Kidney (tissue), 22 donors: ENCODE measurements at places on chromosomes 6 and 20. TPM values are rescaled to one million over a fixed set of nuclear protein-coding genes. Genes with fewer than 3 reads are reported as not detected.

GRCh38 chr6:49606721-49607390 is 29.8 kb downstream of the RHAG start:
- no peaks in the 10 kb centered on the region for H3K4me1 ChIP-seq
- H3K4me3 ChIP-seq: no peak overlapping the region

GRCh38 chr20:22916021-22916842 is 118.9 kb upstream of the SSTR4 start:
- no peaks in the 10 kb centered on the region for H3K36me3 ChIP-seq
- no peak overlapping the region for H3K4me3 ChIP-seq
- no peak overlapping the region for H3K27ac ChIP-seq
- no peak for DNase-seq
- no peaks in the 10 kb centered on the region for H3K27me3 ChIP-seq
- H3K4me1 ChIP-seq: no peaks in the 10 kb centered on the region

DNA sequence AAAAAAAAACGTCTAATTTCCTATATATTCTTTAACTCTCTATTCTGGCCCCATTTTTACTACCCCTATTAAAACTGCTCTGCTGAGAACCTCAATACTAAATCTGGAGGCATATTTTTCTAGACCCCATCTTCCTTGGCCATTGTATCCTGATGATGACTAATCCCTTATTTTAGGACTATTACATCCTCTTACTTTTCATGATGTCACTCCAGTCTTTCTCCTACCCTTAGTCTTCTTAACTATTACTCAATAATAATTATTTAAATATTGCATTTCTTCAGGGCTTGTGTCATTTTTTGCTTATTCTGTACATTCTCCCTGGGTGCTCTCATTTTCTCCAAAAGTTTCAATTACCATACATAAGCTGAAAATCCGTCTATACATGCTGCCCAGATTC is 6.4 kb downstream of the FBXO30 start:
- DNase-seq: no peak
- H3K4me3 ChIP-seq: no peak overlapping the region
- H3K36me3 ChIP-seq: peaks cover 2% of the 10 kb centered on the region
- H3K4me1 ChIP-seq: peaks cover 2% of the 10 kb centered on the region
- no peak overlapping the region for H3K27ac ChIP-seq
- no peaks in the 10 kb centered on the region for H3K27me3 ChIP-seq

GRCh38 chr20:63205896-63206295 is 10.0 kb downstream of the YTHDF1 start:
- DNase-seq: no peak
- no peaks in the 10 kb centered on the region for H3K27me3 ChIP-seq
- H3K4me3 ChIP-seq: no peak overlapping the region
- no peak overlapping the region for H3K27ac ChIP-seq

DNA sequence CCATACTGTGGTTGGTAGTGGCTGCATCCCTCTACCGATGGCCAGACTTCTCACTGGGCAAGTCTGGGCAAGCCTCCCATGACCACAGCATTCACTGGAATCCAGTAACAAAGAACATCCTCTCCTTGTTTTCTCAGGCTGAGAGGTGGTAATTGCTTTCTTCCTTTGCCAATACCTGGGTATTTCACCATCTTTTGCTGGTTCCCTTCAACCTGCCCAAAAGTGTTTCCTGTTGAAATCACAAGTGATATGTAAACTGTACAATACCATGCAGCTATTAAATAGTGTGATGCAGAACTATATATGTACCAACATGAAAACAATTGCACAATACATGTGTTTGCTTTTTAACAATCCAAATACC is at the start of gene PTCHD4:
PTCHD4 (minus strand) TSS at position 55 of the 364 bp plus-strand sequence. CDS start 42,240 bp downstream, outside the sequence.
- no peaks in the 10 kb centered on the region for H3K36me3 ChIP-seq
- H3K27ac ChIP-seq: no peak within 1 kb of the TSS
- no peaks in the 10 kb centered on the region for H3K27me3 ChIP-seq
- H3K4me3 ChIP-seq: no peak within 1 kb of the TSS
- H3K4me1 ChIP-seq: no peaks in the 10 kb centered on the region

DNA sequence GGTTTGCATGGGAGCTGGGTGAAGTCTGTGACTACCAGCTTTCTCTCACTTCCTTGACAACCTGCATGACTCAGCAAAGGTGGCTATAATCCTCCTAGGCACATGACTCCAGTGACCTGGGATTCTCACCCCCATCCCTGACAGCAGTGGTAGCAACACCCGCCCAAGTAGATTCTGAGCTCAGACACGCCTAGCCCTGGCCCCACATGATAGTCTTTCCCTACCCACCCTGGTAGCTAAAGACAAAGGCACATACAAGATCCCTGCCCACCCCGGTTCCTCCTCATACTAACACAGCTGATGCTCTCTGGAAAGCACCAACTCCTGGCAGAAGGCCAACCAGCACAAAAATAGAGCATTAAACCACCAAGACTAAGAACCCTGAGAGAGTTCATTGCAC is 25.9 kb upstream of the CRISP1 start:
- no peak overlapping the region for H3K27ac ChIP-seq
- no peaks in the 10 kb centered on the region for H3K4me1 ChIP-seq
- no peak overlapping the region for H3K4me3 ChIP-seq
- no peaks in the 10 kb centered on the region for H3K27me3 ChIP-seq
- no peak for DNase-seq

GRCh38 chr6:154230910-154231595 is 125.5 kb downstream of the IPCEF1 start:
- H3K36me3 ChIP-seq: no peaks in the 10 kb centered on the region
- H3K27me3 ChIP-seq: no peaks in the 10 kb centered on the region
- H3K27ac ChIP-seq: no peak overlapping the region
- no peaks in the 10 kb centered on the region for H3K4me1 ChIP-seq

DNA sequence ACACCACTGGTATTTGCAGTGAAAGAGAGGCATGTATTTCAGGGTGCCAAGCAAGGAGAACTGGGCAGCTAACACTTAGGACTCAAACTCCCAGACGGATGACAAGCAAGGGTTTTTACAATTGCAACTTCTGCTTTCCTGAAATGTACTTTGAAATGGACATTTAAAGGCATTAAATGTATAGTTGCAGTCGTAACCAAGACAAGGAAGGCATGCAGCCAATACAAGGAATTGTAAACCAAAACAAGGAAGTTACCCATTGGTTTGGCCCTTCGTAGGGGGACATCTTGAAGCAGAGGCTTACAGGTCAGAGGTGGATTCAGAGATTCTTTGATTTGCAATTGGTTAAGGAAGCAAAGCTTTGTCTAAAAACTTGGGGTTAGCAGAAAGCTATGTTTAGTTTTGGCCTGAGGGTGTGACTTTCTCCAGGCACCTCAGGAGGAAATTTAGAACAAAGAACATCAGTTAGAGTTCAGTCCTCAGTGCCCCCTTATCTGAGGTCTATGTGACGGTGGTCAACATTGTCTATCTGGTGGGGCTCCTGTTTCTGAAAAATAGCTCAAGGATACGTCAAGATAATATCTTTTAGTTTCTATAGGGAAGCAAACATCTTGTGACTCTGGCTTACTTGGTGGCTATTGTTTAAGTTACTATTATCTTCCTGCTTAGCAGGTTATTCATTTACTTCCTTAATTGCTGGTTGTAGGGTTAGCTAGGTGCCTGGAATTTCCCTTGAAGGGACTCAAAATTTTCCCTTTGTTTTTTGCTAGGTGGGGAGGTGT is 266.0 kb downstream of the CD83 start:
- H3K27me3 ChIP-seq: no peaks in the 10 kb centered on the region
- no peaks in the 10 kb centered on the region for H3K36me3 ChIP-seq
- H3K4me3 ChIP-seq: no peak overlapping the region
- no peak for DNase-seq
- H3K4me1 ChIP-seq: no peaks in the 10 kb centered on the region

DNA sequence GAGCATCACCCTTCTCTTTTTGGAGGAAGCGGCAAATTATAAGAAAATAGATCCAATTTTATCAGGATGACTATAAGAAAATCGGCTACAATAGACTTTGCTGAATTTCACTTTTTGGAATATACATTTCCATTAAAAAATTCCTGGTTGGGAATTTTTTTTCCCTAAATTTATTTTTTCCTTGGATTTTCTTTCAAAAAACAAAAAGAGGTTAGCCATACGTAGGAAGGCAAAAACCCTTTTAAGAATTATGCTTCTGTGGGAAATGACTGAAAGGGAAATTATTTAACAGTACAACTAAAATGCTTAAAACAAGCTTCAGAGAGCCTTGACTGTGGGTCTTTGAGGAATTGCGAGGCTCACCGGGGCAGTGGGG is 86.9 kb downstream of the SLC22A23 start:
- no peak overlapping the region for H3K27ac ChIP-seq
- H3K4me3 ChIP-seq: no peak overlapping the region
- no peaks in the 10 kb centered on the region for H3K36me3 ChIP-seq
- DNase-seq: no peak
- H3K27me3 ChIP-seq: no peaks in the 10 kb centered on the region

COL19A1 gene
- total RNA-seq: 1.1 TPM

ACTL10 gene
- total RNA-seq: 3.0 TPM

MTG2 gene
- total RNA-seq: 36.1 TPM

GRCh38 chr20:63134201-63134612 is 81.7 kb downstream of the YTHDF1 start:
- H3K4me1 ChIP-seq: no peaks in the 10 kb centered on the region
- DNase-seq: no peak
- H3K4me3 ChIP-seq: no peak overlapping the region
- no peak overlapping the region for H3K27ac ChIP-seq
- no peaks in the 10 kb centered on the region for H3K36me3 ChIP-seq

SCUBE3 gene
- 4.5 TPM for total RNA-seq

GRCh38 chr6:165834613-165835259 is 171.7 kb upstream of the PDE10A start:
- DNase-seq: no peak
- H3K27ac ChIP-seq: peak overlapping the region; percentile 58
- no peaks in the 10 kb centered on the region for H3K36me3 ChIP-seq

GRCh38 chr6:125507987-125508655 is 206.4 kb upstream of the HDDC2 start:
- H3K27ac ChIP-seq: no peak overlapping the region
- no peaks in the 10 kb centered on the region for H3K27me3 ChIP-seq
- H3K36me3 ChIP-seq: no peaks in the 10 kb centered on the region
- H3K4me3 ChIP-seq: no peak overlapping the region
- DNase-seq: peak; percentile 25

DNA sequence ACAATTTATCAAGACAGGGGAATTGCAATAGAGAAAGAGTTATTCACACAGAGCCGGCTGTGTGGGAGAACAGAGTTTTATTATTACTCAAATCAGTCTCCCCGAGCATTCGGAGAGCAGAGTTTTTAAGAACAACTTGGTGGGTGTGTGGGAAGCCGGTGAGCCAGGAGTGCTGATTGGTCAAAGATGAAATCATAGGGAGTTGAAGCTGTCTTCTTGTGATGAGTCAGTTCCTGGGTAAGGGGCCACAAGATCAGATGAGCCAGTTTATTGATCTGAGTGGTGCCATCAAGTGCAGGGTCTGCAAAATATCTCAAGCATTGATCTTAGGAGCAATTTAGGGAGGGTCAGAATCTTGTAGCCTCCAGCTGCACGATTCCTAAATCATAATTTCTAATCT is 50.0 kb upstream of the ECI2 start:
- H3K4me3 ChIP-seq: no peak overlapping the region
- no peak for DNase-seq
- H3K27me3 ChIP-seq: no peaks in the 10 kb centered on the region
- no peak overlapping the region for H3K27ac ChIP-seq
- no peaks in the 10 kb centered on the region for H3K36me3 ChIP-seq

GRCh38 chr20:37245216-37246150 is 16.1 kb downstream of the GHRH start:
- H3K4me3 ChIP-seq: no peak overlapping the region
- peaks cover 2% of the 10 kb centered on the region for H3K36me3 ChIP-seq
- H3K27me3 ChIP-seq: no peaks in the 10 kb centered on the region

ABCC10 gene
- 30.2 TPM for total RNA-seq

DNA sequence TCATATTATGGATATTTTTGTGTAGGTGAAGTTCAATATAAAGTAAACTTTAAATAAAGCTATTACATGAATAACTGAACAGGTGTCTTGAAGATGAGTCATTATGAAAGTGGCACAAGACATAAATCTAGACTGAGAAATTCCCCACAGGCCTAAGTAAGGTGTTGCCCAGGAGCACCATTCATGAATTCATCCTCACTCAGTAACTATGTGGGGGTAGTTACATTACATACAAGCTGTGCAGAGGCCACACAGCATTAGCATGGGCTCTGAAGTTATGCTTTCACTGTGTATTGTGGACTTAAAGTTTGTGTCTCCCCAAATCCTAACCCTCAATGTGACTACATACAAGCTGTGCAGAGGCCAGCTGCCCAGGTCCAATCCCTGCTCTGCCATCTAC is 65.9 kb downstream of the BCAS1 start:
- H3K4me3 ChIP-seq: no peak overlapping the region
- no peaks in the 10 kb centered on the region for H3K27me3 ChIP-seq
- no peaks in the 10 kb centered on the region for H3K36me3 ChIP-seq
- DNase-seq: no peak
- no peaks in the 10 kb centered on the region for H3K4me1 ChIP-seq
- H3K27ac ChIP-seq: no peak overlapping the region

- H3K4me3 ChIP-seq: no peak overlapping the region
- H3K27me3 ChIP-seq: no peaks in the 10 kb centered on the region
Observed at GRCh38 chr6:126535138-126535537, 195.2 kb downstream of the CENPW start.

C6orf62 gene
- 114 TPM for total RNA-seq

ZNF335 gene
- total RNA-seq: 22.3 TPM

DNA sequence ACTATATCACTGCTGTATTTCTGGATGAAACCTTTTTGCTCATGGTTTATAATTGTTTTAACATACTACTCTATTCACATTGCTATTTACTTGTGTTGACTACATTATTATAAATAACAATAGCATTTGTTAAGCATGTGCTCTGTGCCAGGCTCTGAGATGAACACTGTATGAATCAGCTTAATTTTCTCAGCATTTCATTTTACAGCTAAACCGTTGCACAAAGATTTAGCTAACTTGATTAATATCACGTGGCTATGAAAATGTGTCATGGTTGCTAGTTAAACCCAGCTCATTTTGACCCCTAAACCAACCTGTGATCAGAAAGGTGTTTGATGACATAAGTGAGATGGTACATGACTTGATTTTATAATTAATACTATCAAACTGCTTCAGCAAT is 77.5 kb downstream of the NCOA7 start:
- H3K4me1 ChIP-seq: no peaks in the 10 kb centered on the region
- H3K4me3 ChIP-seq: no peak overlapping the region
- DNase-seq: no peak
- no peaks in the 10 kb centered on the region for H3K36me3 ChIP-seq
- H3K27ac ChIP-seq: no peak overlapping the region
- no peaks in the 10 kb centered on the region for H3K27me3 ChIP-seq

DNA sequence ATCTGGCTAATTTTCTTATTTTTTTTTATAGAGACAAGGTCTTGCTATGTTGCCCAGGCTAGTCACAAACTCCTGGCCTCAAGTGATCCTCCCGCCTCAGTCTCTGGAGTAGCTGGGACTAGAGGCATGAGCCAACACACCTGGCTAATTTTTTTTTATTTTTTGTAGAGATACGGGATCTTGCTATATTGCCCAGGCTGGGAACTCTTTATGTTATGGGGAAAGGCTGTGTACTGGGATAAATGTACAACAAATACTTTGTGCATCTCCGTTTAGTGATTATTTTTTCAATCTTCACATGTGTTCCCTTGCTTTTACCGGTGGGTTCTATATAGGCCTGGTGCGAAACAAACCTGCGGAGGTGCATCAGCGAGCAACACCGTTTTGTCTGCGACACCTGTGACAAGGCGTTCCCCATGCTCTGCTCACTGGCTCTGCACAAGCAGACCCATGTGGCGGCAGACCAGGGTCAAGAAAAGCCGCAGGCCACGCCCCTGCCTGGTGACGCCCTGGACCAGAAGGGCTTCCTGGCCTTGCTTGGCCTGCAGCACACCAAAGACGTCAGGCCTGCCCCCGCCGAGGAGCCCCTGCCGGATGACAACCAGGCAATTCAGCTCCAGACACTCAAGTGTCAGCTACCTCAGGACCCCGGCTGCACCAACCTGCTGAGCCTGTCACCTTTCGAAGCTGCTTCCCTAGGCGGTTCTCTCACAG is 84.2 kb downstream of the SSR1 start:
- no peaks in the 10 kb centered on the region for H3K27me3 ChIP-seq
- no peak overlapping the region for H3K27ac ChIP-seq
- H3K4me3 ChIP-seq: no peak overlapping the region
- H3K36me3 ChIP-seq: peaks cover 3% of the 10 kb centered on the region
- no peak for DNase-seq
